ENCODE measurements at places on chromosomes 12 and 14. TPM values are rescaled to one million over a fixed set of nuclear protein-coding genes. Genes with fewer than 3 reads are reported as not detected.

- no peak for DNase-seq
These were observed 896.0 kb downstream of the GALC start for GRCh38 chr14:87097015-87097414.

- peak; percentile 100 for DNase-seq
These were observed 16.6 kb downstream of the HIP1R start for GRCh38 chr12:122851820-122852219.

GRCh38 chr12:66678338-66679275, at the start of gene GRIP1:
GRIP1 (minus strand) TSS chr12:66679076; CDS start chr12:66678904, 172 bp downstream.
- no peak for DNase-seq

- DNase-seq: no peak
These were observed 392.1 kb downstream of the RPS29 start for GRCh38 chr14:49194067-49194466.

KLRC3 gene
- total RNA-seq: 0.72 TPM

- no peak for DNase-seq
These were observed 6.7 kb upstream of the PTPRB start for GRCh38 chr12:70643939-70644338.

GRCh38 chr12:119177056-119177325, 1.7 kb upstream of the HSPB8 start:
- no peak for DNase-seq

GRCh38 chr12:79973801-79974200, 38.9 kb upstream of the PPP1R12A start:
- DNase-seq: no peak

DNA sequence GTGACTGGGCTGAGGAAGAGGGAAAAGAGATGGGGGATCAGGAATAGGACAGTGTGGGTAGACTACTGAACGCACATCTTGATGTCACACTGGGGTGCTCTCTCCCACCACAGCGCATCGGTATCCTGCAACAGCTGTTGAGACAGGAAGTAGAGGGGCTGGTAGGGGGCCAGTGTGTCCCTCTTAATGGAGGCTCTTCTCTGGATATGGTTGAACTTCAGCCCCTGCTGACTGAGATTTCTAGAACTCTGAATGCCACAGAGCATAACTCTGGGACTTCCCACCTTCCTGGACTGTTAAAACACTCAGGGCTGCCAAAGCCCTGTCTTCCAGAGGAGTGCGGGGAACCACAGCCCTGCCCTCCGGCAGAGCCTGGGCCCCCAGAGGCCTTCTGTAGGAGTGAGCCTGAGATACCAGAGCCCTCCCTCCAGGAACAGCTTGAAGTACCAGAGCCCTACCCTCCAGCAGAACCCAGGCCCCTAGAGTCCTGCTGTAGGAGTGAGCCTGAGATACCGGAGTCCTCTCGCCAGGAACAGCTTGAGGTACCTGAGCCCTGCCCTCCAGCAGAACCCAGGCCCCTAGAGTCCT, 6.9 kb downstream of the C1QL4 start:
- peak; percentile 72 for DNase-seq
